ENCODE measurements at places on chromosomes 5 and 9.

DNA sequence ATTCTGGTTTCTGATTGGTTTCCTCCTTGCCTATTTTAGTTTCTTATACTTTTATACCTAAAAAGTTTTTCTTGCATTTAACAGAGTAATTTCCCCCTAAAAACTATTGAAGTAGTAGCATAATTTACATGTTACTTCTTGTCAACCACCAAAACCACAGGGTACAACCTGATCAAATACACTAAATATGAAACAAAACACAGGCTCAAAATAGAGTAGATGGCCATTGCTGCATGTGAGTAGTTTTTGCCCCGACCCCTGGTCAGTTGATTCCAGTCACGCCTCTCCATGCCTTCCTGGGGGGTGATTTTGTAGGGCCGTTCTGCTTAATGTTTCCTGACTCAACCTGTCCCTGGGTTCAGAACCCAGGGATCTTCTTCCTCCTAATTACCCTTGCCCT, 101.8 kb downstream of the TLE4 start:
- no peak for DNase-seq

GRCh38 chr5:153543959-153544470, 53.5 kb downstream of the GRIA1 start:
- DNase-seq: no peak

- no peak for DNase-seq
Observed at GRCh38 chr5:5658226-5658625, 235.7 kb downstream of the ICE1 start.

GRCh38 chr9:97529363-97530076, 28.1 kb downstream of the TMOD1 start:
- peak; percentile 41 for DNase-seq

DNA sequence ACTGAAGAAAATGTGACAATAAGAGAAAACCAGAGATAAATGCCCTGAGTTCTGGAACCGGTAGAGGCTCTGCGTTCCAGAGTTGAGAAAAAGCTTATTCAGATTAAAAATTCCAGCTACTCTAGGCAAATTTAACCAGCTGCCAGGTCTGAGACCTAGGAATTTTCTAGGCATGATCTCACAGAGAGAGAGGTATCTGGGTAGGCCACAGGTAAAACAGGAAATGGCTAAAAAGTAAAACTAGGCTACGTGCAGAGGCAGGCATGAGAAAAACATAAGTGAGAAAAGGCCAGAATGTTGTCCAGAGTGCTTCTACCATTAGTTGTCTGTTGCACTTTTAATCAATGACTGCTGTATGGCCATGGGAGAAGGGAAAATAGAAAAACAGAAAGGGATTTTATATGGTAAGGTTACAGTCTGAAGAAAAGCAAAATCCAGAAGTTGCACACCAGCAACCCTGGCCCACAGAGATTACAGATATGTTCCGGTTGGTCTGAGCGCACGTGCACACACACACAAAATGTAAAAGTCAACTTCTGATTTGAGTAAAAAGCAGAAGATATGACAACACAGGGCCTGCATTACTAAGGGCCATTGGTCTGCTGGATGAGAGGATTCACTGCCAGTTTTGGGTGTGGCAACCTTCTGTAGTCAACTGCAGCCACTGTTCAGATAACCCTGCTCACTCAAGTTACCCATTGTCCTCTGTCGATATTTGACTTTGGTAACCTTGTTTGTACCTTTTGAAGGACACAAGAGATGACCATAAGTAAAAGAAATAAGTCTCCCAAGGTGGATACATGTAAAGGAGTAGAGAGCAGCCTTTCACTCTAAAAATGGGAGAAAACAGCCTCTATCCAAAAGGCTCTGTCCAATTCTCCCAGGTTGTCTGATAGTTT, 266.0 kb downstream of the DTWD2 start:
- DNase-seq: no peak
